ENCODE measurements at places on chromosomes 12 and 14. TPM values are rescaled to one million over a fixed set of nuclear protein-coding genes. Genes with fewer than 3 reads are reported as not detected.
A peak's percentile ranks its signal among the peaks of the same experiment; 100 is the strongest.

DNA sequence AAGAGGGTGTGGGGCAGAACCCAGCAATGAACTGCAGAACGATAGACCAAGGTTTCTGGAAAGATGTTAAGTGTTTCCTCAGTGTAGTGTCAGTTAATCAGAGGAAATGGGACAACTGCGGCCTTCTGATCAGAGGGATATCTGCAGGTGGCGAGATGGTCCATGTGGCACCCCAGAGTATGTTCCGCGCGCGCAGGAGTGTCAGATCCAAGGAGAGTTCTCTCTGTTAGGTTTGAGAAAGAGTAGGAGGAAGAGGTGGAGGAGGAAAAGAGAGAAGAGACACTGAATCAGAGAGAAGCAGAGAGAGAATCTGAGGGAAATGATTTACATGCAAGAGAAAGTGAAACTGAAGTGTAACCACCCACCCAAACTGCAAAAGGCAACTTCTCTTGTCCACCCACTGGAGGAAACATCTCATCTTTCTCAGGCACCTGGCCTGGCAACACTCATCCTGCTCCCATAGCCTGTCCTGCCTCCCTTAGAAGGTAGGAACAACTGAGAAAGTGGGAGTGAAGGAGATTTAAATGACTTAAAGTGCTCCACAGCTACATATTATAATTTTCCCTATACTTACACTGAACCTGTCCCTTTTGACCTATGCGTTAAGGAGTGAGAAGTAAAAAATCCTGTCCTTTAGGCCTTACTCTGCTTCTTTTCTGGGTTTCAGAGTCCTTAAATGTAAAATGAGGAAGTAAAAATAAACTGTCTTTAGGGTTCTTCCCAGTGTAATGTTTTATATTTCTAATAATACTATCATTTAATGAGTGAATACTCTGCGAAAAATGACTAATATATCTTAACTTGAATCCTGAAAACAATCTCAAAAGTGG is 6.8 kb upstream of the TESPA1 start:
- H3K36me3 ChIP-seq = peaks cover 6% of the 10 kb centered on the region
- peaks cover 41% of the 10 kb centered on the region for H3K4me1 ChIP-seq
- peak overlapping the region; percentile 83 for H3K4me3 ChIP-seq

- DNase-seq = peak; percentile 90
- peaks cover 38% of the 10 kb centered on the region for H3K36me3 ChIP-seq
- peak within 1 kb of the TSS; percentile 87 for H3K27ac ChIP-seq
- H3K4me1 ChIP-seq = peaks cover 38% of the 10 kb centered on the region
- peak within 1 kb of the TSS; percentile 92 for H3K4me3 ChIP-seq
- no peaks in the 10 kb centered on the region for H3K27me3 ChIP-seq
Measured at GRCh38 chr12:123601602-123602489, at the start of gene DDX55. Gene DDX55 (plus strand): TSS chr12:123602099. CDS start chr12:123602149, 50 bp downstream.

- H3K4me1 ChIP-seq = no peaks in the 10 kb centered on the region
- no peak overlapping the region for H3K4me3 ChIP-seq
- DNase-seq = no peak
- H3K36me3 ChIP-seq = no peaks in the 10 kb centered on the region
- no peak overlapping the region for H3K27ac ChIP-seq
Measured at GRCh38 chr14:51619561-51619960, 32.1 kb upstream of the FRMD6 start.

DNA sequence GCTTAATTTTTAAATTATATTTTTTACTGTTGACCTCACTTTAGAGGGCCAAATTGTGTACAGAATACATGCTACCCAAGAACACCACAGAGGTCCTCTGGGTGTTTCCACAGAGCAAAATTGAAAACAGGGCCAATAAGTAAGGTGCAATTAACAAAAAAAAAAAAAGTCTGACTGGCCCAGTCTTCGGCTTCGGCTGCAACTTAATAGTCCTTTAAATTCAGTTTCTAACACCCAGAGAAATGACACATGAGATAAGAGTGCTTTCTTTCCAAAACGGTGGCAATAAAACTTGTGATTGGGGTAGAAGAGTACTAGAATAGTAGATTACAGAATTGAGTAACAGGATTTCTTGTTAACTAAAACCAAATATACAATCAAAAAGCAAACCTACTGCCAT is 81.3 kb downstream of the MED13L start:
- no peak overlapping the region for H3K27ac ChIP-seq
- H3K4me1 ChIP-seq = peaks cover 28% of the 10 kb centered on the region
- peaks cover 4% of the 10 kb centered on the region for H3K36me3 ChIP-seq
- no peak for DNase-seq
- H3K27me3 ChIP-seq = no peaks in the 10 kb centered on the region
- H3K4me3 ChIP-seq = no peak overlapping the region

Gene AQP2
- not detected for total RNA-seq

All from activated CD8-positive, alpha-beta memory T cell treated with anti-CD3 and anti-CD28 coated beads, Interleukin-2, amount 10 ng/mL, durations not matched to agents 7 days and 5 days (primary cell).